NCI-H1105 treated with DMSO at 0.1 percent for 48 hours (cell line): ENCODE measurements at places on chromosomes 3 and 15.

DNA sequence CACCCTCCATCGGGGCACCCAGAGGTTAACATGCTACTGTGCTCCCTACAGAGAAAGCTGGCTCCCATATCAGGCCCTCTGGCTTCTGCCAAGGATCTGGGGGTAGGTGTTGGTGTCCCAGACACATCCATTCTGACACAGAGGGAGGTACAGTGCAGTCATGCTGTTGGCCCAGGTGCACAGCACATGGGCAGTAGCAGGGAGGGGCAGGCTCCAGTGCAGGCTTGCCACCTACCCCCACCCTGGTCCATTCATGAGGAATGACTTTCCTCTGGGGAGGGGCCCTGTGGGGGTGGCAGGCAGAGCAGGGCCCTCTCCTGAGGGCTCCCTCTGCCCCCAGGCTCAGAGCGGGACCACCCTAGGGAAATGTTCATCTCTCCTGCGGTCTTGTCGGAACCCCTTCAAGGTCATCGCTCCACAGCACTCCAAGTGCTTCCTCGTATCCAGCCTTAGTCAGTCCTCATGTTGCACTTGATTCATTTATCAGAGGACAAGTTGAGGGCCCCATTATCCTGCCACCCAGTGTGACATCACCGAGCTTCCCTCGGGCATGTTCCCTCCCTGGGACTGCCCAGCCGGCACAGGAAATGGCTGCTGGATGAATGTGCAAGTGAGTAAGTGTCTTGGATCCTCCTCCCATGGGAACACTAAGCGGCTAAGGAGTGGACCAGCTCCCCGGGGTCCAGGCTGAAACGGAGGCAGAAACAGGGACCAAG is 10.0 kb downstream of the DUSP7 start:
- DNase-seq = no peak

DNA sequence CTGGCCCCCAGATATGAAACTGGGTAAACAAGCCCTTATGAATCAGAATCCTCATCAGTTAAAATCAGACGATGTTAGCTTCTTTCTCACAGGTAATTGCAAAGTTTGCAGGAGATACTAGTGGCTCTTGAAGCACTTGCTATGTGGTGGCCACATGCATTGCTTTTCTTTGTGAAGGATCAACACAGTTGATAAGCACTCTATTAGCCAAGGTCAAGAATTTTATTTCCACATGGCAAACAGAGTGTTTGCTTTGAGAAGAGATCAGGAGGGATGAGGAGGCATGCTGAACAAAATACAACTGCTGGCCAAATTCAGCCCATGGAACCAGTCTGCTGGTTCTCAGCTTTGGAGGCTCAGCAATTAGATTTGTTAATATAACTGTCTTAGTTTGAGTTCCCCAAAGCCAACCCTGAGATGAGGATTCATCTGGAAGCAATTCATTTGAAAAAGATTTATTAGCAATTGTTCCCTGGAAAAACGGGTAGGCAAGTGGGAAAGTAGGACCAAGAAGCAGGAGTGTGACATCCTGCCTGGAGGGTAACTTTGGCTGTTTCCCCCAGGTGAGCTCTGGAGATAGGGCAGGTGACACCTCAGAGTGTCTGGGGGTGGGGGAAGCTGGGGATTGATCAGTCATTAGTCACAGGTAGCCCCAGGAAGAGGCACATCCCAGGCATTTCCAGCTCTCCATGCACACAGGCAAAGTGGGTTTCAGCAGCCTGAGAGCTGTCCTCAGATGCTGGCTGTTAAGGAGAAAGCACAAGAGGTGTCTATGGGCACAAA is 180.3 kb downstream of the ABHD5 start:
- no peak for DNase-seq

DNA sequence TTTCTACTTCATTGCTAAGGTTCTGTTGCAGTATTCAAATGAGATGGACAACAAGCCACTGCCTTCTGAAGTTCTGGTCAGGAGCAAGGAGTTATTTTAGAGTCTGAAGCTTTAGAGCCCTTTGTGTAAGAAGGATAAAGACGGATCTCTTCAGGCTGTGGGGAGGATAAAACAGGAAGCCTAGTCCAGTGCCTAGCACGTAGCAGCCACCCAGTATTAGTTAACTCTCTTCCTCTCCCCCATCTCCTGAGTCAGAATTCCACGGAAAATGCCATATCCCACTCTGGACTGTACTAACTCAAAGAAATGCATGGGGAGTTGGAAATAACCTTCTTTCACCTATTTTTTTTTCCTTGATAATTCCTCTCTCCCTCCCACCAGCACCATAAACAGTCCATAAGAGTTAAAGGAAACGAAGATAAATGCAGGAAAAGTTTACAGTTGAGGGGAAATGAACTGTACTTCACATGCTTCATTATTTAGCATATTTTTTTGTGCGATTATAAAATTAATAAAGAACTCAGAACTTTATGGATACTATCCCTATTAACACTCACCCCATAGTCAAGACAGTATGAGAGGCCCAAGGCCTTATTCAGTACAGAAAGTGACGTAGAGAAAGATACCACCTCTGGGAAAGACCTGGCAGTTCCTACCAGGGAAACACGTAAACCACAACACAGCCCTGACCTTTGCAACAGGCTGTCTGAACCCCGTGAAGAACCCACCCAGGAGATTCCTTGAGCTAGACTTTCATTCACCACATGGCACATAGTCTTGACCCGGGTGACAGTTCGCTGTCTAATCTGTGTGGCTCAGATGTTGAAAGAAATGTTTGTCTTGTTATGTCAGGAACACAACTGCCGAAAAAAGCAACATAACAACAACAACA is 9.2 kb downstream of the IGF2BP2 start:
- DNase-seq = no peak

DNA sequence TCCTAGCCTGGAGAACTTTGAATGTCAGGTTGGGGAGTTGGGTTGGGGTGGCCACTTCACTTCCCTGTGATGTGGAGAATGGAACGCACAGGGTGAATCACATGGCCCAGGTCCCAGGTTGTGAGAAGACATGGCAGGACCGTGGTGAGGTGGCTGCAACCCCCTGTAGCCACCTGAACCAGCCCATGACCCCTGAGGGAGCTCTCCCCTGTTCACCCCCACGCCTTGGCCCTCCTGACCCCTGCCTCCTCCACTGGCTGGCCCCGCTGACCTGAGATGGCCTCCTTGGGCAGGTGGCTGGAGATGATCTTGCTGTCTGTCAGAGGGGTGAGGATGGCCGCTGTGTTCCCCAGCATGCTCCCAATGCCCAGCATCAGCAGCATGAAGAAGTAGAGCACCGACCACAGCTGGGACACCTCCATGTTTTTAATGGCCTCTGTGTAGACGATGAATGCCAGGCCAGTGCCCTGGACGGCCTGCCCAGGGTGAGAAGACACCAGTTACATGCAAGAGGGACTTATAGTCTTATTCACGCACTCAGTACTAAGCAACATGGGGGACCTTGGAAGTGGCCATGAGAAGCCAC is 31.0 kb downstream of the SLC6A20 start:
- no peak for DNase-seq

DNA sequence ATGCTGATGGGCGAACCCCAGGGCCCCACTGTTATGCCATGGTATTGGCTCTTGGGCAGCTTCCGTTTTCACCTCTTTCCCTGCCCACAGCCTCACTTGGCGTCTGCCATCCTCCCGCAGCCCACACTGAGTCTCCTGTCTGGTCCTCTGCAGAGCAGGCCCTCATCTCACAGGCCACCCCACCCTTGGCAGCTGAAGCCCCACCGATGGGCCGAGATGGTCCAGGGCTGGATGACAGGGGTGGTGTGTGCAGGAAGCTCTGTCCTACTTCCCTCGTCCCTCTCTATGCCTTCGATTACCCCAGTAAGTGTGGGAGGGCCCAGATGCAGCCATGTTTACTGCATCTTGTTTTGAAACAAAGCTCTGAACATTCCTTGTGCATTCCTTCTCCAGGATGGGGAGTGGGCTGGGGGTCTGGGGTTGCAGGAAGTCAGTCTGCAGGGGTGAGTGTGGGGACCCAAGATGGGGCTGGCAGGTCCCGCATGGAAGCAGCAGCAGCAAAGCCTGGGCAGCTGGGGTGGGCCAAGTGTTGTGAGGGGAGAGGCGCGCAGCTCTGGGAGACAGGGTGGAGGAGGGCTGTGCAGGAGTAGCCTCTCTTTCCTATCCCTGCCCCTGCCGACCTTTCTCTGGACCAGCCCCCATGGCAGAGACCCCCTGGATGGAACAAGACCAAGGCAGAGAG is 20.9 kb downstream of the TBC1D21 start:
- DNase-seq = no peak

DNA sequence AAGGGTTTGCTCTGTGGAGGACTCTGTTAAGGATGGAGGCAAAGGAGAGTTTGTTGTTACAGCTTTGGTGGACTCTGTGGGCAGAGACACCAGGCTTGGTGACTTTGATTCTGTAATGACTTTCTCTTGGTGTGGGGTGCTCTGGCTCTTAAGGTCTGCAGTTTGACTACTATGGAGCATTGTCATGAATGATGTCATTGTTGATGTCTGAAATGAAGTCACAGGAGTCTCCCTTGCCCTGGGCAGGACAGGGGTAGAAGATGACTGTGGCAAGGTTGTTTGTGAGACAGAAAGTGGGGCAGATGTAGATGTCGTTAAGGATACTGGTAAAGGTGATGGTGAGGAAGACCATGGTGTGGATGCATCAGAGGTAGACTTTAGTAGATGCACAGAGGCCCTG is 42.7 kb downstream of the HEG1 start:
- DNase-seq = no peak
